Pancreas (tissue), 10 donors: ENCODE measurements at places on chromosomes 13 and 19. TPM values are rescaled to one million over a fixed set of nuclear protein-coding genes. Genes with fewer than 3 reads are reported as not detected.

The NTN5 gene
- 0.20 TPM for total RNA-seq

- DNase-seq, result no peak
- no peak overlapping the region for H3K27ac ChIP-seq
- no peaks in the 10 kb centered on the region for H3K36me3 ChIP-seq
- no peaks in the 10 kb centered on the region for H3K4me1 ChIP-seq
- no peak overlapping the region for H3K4me3 ChIP-seq
These were observed 49.9 kb downstream of the ZNF787 start for GRCh38 chr19:56071151-56071550.

DNA sequence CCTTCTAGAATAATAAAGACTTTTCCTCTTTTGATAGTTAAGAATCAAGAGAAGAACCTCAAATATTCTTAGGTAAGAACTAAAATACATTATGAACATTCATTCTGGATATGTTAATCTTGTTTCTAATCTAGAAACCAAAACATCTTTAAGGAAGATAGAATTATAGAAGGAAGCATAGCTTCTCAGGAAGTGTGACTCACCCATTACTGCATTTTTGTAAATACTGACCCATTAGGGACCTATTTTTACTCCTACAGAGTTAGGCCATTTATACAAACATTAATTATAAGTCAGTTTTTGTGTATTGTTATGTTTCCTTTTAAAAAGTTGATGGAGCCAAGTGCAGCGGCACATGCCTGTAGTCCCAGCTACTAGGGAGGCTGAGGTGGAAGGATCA, 147.1 kb downstream of the NUFIP1 start:
- peaks cover 6% of the 10 kb centered on the region for H3K4me1 ChIP-seq
- H3K27me3 ChIP-seq, result no peaks in the 10 kb centered on the region
- H3K27ac ChIP-seq, result no peak overlapping the region
- H3K36me3 ChIP-seq, result no peaks in the 10 kb centered on the region
- no peak overlapping the region for H3K4me3 ChIP-seq
- DNase-seq, result no peak

DNA sequence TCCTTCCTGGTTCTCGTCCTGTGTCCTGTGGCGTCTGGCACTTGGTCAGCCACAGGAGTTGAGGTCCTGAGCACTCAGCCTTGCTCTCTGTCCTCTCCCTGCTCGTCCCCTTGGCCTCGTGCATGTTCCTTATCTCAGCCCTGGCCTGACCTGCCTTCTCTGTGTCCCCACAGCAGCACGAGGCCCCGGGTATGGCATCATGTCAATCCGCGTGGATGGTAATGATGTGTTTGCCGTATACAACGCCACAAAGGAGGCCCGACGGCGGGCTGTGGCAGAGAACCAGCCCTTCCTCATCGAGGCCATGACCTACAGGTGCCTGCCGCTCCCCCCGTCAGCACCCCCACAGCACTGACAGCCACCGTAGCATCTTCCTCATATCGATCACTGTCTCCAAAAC, 4.7 kb downstream of the B3GNT8 start:
- no peak overlapping the region for H3K27ac ChIP-seq
- H3K4me1 ChIP-seq, result no peaks in the 10 kb centered on the region
- no peak for DNase-seq
- no peak overlapping the region for H3K4me3 ChIP-seq

DNA sequence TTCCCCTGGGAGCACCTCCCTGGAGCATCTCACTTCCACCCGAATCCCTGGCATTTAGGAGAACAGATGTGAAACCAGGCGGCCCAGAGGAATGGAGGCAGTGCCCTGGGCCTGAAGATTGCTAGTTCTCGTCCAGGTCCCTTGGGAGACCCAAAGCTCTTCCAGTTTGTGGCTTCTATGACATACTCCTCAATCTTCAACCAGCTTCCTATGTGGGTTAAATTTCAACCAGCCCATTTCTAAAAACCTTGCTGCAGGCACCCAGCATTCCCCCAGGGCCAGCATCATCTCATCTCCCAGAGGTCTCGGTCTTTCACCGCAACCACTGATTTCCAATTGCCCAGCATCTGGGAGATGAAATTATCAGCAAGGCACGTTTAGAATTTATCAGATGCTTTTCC, 46.0 kb upstream of the STK24 start:
- no peak overlapping the region for H3K4me3 ChIP-seq
- H3K36me3 ChIP-seq, result no peaks in the 10 kb centered on the region
- no peaks in the 10 kb centered on the region for H3K4me1 ChIP-seq

The FAM216B gene
- not detected for total RNA-seq

GRCh38 chr13:80499536-80500290, 158.8 kb upstream of the SPRY2 start:
- no peak for DNase-seq
- H3K27ac ChIP-seq, result no peak overlapping the region
- H3K36me3 ChIP-seq, result no peaks in the 10 kb centered on the region

The RFPL4A gene
- total RNA-seq, result not detected

DNA sequence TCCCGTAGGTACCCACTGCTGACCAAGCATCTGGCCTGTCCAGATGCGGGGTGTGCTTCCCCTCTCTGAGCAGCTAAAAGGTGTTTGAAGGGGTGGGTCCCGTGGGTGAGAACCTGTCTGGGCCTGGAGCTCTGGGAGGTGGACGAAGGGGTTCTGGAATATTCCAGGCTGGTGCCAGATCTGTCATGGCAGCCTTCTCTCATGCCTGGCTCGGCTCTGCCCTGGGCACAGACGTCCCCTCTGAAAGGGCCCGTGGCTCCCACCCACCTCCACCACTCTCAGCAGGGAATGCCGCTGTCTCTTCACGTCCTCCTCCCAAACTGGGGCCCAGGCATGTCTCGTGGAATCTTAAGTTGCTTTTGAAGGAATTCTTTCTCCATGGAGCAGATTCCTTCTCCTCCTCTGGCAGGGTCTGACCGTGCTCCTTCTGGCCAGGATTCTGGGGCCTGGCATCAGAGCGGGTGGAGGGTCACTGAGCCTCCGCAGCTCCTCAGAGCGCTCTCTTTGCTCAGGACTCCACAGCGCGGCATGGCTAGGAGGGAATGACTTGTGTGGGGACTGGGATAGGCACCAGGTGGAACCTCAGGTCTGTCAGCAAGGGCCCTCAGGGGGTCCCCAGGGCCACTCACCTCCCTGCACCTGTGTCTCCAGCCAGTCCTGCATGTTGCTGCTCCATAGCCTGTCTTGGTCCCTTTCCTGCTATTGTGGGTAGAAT, 5.9 kb upstream of the MCF2L start:
- no peaks in the 10 kb centered on the region for H3K4me1 ChIP-seq
- H3K27me3 ChIP-seq, result no peaks in the 10 kb centered on the region
- no peak overlapping the region for H3K4me3 ChIP-seq

The OR7G1 gene
- total RNA-seq, result not detected

The ZNF610 gene
- total RNA-seq, result 0.90 TPM

- H3K4me1 ChIP-seq, result peaks cover 17% of the 10 kb centered on the region
- peak; percentile 70 for DNase-seq
- H3K27ac ChIP-seq, result no peak within 1 kb of the TSS
- H3K4me3 ChIP-seq, result no peak within 1 kb of the TSS
- peaks cover 5% of the 10 kb centered on the region for H3K36me3 ChIP-seq
- H3K27me3 ChIP-seq, result peaks cover 15% of the 10 kb centered on the region
These were observed at the start of gene ELAVL3 for GRCh38 chr19:11480715-11481533. TSS of gene ELAVL3 (minus strand) at chr19:11481046. CDS start at chr19:11480608, 438 bp downstream.

GRCh38 chr19:57363688-57364181, 384 bp downstream of the TRAPPC2B start:
- H3K27me3 ChIP-seq, result no peaks in the 10 kb centered on the region
- peaks cover 5% of the 10 kb centered on the region for H3K4me1 ChIP-seq
- peak overlapping the region; percentile 92 for H3K27ac ChIP-seq
- peak; percentile 10 for DNase-seq

The PCDH20 gene
- 0.09 TPM for total RNA-seq

The PSG5 gene
- not detected for total RNA-seq

GRCh38 chr19:47271949-47272348, 2.7 kb upstream of the INAFM1 start:
- no peak overlapping the region for H3K4me3 ChIP-seq
- no peak overlapping the region for H3K27ac ChIP-seq
- H3K36me3 ChIP-seq, result peaks cover 22% of the 10 kb centered on the region
- H3K4me1 ChIP-seq, result peaks cover 12% of the 10 kb centered on the region
- peak; percentile 47 for DNase-seq
- no peaks in the 10 kb centered on the region for H3K27me3 ChIP-seq

DNA sequence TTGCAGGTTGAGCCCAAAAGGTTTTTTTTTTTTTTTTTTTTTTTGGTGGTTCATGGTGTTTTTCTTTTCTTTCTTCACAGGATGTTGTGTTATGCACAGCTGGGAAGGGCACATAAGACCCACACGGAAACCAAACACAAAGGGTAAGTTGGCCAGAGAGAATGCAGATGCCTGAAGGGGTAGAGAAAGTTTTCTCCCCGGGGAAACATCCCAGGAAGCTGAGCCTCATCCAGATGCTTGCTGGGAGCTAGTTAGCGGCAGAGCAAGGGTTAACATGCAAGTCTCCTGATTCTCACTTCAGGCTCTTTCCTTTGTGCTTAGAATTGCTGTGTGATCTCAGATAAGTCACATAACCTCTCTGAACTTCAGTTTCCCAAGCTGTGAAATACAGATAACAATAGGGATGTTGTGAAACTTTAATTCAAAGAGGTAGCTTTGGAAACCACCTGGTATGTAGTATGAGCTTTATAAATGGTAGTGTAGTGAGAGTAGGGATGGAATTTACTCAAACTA, 3.1 kb downstream of the ADGRE1 start:
- no peaks in the 10 kb centered on the region for H3K27me3 ChIP-seq
- no peak overlapping the region for H3K27ac ChIP-seq

DNA sequence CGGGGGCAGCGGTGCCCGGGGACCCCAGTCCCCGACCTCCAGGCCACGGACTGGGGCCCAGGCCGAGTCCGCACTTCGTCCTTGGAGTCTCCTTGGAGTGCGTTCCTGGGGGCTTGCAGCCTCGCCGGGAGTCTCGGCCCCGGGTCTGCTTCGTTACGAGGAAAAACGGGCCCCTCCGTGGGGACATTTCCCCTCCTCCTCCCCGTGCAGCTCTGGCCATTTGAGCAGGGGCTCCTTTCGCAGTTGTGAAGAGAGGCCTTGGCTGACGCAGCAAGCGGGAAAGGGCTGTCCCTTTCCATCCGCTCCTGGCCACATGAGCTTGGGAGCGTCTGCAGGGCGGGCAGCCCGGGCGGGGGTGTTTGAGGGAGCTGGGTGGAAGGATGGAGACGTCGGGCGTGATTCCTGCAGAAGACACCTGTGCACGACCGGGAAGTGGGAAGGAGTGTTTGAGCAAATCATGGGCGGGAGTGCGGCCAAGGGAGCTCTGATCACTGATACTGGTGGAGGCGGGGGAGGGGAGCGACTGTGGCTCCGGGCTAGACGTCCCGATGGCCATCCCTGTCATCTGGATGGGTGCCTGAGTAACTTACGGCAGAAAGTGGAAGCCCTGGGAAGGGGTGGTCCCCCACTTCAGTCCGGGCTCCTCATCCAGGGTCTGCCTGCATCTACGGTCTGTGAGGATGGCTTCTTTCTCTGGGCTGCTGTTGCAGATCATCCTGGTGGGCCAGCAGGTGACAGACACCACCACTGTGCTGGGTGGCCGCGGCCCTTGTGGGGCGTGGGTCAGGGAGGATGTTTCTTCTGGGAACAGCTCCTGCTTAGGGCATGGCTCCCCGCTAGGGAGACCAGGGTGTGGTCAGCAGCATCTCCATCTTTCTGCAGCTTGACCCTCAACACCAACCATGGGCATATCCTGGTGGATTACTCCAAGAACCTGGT, 736 bp downstream of the GPI start:
- H3K27me3 ChIP-seq, result no peaks in the 10 kb centered on the region
- H3K36me3 ChIP-seq, result no peaks in the 10 kb centered on the region
- H3K4me3 ChIP-seq, result peak overlapping the region; percentile 94
- peak overlapping the region; percentile 73 for H3K27ac ChIP-seq

- no peak overlapping the region for H3K4me3 ChIP-seq
- no peaks in the 10 kb centered on the region for H3K36me3 ChIP-seq
- H3K27ac ChIP-seq, result no peak overlapping the region
- no peaks in the 10 kb centered on the region for H3K27me3 ChIP-seq
- no peak for DNase-seq
These were observed 90.2 kb downstream of the DHRS12 start for GRCh38 chr13:51713807-51714206.

GRCh38 chr19:40529093-40529954, 47.3 kb upstream of the SHKBP1 start:
- H3K4me3 ChIP-seq, result no peak overlapping the region
- no peaks in the 10 kb centered on the region for H3K4me1 ChIP-seq
- H3K36me3 ChIP-seq, result no peaks in the 10 kb centered on the region
- peak; percentile 88 for DNase-seq

The ZSCAN4 gene
- not detected for total RNA-seq

- H3K27ac ChIP-seq, result no peak overlapping the region
- H3K27me3 ChIP-seq, result no peaks in the 10 kb centered on the region
- H3K36me3 ChIP-seq, result peaks cover 6% of the 10 kb centered on the region
- H3K4me3 ChIP-seq, result no peak overlapping the region
- H3K4me1 ChIP-seq, result no peaks in the 10 kb centered on the region
These were observed 145.7 kb downstream of the COL4A1 start for GRCh38 chr13:110161112-110161882.

DNA sequence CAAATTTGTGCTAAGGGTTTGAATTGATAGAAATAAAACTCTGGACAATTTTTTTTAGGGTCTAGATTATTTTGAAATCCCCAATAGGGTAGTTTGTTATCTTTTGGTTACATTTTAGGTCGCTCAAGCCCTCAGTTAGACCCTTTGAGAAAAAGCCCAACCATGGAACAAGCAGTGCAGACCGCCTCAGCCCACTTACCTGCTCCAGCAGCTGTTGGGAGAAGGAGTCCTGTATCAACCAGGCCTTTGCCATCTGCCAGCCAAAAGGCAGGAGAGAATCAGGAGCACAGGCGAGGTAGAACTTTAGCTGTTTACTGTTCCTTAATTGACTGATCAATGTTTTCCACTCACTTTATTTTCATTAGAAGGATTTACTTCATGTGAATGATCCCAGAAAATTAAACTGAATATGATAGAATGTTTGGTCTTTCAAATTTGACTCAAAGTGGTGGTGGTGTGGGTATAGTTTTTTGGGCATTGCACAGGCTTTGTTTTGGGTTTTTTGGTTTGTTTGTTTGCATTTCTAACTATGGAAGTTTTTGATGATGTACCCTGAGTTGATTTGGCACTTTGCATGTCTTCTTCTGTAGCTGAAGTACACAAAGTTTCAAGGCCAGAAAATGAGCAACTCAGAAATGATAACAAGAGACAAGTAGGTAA, 39.2 kb upstream of the GARRE1 start:
- no peaks in the 10 kb centered on the region for H3K4me1 ChIP-seq
- no peak overlapping the region for H3K4me3 ChIP-seq
- no peak for DNase-seq
- H3K27ac ChIP-seq, result no peak overlapping the region
- peaks cover 19% of the 10 kb centered on the region for H3K36me3 ChIP-seq
- no peaks in the 10 kb centered on the region for H3K27me3 ChIP-seq
